ENCODE measurements at places on chromosomes 2 and 18.

DNA sequence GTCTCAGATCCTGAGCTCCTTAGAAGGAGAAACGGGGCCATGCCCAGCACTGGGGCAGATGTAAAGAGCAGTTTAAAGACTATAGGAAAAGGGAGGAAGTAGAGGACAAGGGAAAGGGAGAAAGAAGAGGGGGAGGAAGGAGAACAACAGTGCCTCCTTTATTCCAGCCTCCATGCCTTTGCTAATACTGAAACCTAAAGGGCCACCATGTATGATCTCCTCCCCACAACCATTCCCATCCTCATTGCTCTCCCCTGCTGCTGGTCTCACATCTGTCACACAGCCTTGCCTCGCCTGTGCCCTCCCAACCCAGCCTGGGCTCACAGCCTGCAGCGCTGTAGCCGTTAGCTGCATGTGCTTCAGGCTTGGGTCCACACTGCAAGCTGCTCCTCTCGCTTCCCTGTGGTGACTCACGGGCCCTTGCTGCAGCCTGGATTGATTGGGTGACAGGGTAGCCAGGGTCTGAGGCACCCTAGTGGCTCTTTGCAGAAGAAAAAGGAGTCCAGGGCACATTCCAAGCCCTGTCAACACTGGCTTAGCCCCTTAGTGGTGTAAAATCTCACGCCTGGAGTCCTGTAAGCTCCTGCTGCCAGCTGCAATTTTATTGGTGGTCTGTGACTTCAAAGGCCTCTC, 281.9 kb downstream of the SRBD1 start:
- DNase-seq = no peak

- DNase-seq = no peak
Measured at GRCh38 chr2:175929850-175930249, 72.2 kb downstream of the LNPK start.

- DNase-seq = no peak
Measured at GRCh38 chr2:154507186-154507585, 191.3 kb upstream of the KCNJ3 start.

- no peak for DNase-seq
Measured at GRCh38 chr2:134900151-134900550, 18.5 kb upstream of the CCNT2 start.

GRCh38 chr2:12596771-12597170, 120.0 kb upstream of the TRIB2 start:
- DNase-seq = no peak

DNA sequence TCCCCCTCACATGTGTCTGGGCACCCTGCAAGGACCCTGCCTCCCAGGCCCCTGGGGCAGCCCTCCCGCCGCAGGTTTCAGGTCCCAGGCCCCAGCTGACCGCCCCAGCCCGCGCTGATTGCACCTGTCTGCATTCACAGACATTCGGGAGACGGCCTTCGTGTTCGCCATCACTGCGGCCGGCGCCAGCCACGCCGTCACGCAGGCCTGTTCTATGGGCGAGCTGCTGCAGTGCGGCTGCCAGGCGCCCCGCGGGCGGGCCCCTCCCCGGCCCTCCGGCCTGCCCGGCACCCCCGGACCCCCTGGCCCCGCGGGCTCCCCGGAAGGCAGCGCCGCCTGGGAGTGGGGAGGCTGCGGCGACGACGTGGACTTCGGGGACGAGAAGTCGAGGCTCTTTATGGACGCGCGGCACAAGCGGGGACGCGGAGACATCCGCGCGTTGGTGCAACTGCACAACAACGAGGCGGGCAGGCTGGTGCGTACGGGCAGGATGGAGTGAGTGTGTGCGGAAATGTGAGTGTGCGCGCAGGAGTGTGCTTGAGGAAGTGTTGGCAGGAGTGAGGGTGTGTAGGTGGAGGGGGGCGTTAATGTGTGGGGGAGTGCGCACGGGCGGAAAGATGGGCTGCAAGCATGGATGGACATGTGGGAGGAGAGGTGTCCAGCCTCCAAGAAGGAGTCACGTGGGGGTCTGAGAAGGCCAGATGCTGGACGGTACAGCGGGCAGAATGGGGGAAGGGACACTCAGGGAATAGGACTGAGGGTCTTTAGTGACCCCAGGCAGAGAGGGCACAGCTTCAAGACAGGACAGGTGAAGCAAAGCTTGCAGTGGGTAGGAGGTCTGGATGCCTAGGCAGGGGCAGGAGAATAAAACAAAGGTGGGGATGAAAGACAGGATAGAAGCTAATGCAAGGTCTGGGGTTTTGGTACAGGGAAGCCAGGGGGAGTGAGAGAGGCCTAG, 9.0 kb upstream of the WNT10A start:
- DNase-seq = no peak

DNA sequence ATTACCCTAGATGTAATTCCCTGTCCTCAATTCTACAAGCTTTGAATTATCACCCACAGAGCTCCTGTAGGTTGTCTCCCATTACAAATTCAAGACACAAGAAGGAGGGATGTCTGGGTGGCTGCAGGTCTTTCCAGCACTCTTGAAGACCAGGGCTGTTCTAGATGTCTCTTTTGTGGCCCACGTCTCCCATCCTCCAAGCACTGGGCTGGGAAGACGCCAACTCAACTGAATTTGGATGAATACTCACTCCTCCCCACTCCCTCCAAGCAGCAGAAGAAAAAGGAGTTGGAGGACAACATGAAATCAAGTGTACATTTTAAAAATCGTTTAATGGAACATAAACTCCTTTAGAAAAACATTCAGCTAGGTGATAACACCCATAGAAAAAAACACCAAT, 31.2 kb downstream of the SMAD7 start:
- no peak for DNase-seq

GRCh38 chr2:219010162-219010756, 17.0 kb upstream of the CRYBA2 start:
- DNase-seq = no peak

DNA sequence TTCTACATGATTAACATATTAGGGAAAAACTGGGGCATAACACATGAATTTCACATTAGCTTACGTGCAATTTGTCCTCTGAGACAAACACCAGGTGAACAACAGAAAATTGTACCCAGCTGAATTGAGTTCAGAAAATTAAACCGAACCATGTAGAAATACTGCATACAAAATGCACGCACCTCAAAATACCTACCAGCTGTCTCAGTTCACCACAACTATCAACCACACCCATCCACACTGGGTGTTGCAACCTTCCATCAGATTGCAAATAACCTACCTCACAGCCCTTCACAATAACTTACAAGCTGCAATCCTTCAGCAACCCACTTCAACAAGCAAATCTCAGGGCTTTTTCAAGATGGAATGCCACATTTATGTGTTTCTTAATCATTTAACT, 55.9 kb downstream of the UNC50 start:
- no peak for DNase-seq

DNA sequence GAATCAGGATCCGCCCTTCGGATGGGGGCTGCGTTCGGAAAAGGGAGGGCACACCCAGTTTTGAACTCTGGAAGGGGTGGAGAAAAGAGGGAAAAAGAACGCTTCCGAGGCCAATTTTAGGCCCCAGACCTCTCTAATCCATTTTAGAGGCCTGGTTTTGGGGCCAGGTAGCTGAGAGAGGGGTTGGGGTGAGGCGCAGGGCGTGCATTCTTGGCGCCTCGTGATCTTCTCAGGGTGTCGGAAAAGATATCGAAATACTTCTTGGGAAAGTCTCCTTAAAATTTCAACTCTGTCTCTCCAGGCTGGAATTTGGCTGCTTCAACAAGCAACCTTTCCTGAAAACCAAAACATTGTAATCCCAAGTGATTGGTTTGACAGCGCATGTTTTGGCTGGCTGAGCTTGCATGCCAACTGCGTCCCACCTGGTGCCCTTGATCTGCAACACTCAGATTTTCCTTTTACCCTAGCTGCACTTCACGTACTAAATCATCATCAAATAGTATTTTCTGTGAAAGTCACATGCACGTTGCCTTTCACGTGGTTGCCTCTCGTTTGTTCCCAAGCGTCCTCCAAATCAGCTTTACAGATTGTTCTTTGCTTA, 864 bp upstream of the XPO1 start:
- peak; percentile 55 for DNase-seq

- DNase-seq = no peak
Measured at GRCh38 chr18:47917923-47918610, 12.4 kb downstream of the SMAD2 start.

- DNase-seq = no peak
Measured at GRCh38 chr18:67402543-67402942, 114.0 kb downstream of the DSEL start.

DNA sequence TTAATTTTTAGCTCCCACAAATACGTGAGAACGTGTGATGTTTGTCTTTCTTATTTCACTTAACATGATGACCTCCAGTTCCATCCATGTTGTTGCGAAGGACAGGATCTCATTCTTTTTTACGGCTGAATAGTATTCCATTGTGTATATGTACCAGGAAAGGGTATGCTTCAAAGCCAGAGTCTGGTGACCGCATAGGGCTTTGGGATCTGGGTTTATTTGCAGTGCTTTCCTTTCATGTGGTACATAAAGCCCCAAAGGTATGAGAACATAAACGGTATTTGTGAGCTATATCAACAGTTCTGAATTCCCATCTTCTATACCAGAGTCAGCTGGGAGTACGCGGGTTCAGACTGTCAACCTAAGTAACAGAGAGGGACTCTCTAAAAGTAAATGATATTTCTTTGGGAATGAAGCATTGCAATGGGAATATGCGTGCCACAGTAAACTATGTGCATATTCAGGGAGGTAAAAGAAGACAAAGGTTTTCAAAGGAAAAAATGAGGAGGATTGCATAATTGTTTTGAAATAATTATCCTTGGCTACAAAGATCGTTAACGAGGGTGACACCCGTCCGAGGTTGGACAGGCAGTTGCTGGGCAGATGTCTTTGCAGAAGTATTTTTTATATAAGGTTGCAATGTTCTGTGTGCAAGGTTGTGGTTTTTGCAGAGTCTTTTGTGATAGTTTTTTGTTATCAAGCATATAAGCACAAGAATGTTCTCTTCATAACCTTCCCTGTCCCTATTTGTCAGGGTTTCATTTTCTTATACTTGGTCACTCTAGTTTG, 24.4 kb downstream of the CRYGD start:
- no peak for DNase-seq

- no peak for DNase-seq
Measured at GRCh38 chr2:133841900-133842299, 273.6 kb upstream of the NCKAP5 start.

- DNase-seq = no peak
Measured at GRCh38 chr2:45626387-45627221, 15.5 kb upstream of the SRBD1 start.

GRCh38 chr2:162734866-162735265, 103.7 kb downstream of the KCNH7 start:
- no peak for DNase-seq

Data from stimulated activated CD4-positive, alpha-beta T cell treated with anti-CD3 and anti-CD28 coated beads, Interleukin-15, amount 100 ng/mL, for 48 hours (primary cell).